ENCODE measurements at places on chromosomes 12 and 14.

GRCh38 chr12:92551853-92552397, 150.9 kb upstream of the PLEKHG7 start:
- no peak overlapping the region for H3K27ac ChIP-seq
- no peaks in the 10 kb centered on the region for H3K27me3 ChIP-seq
- peak; percentile 75 for DNase-seq
- H3K4me1 ChIP-seq: peaks cover 16% of the 10 kb centered on the region
- H3K36me3 ChIP-seq: peaks cover 8% of the 10 kb centered on the region

DNA sequence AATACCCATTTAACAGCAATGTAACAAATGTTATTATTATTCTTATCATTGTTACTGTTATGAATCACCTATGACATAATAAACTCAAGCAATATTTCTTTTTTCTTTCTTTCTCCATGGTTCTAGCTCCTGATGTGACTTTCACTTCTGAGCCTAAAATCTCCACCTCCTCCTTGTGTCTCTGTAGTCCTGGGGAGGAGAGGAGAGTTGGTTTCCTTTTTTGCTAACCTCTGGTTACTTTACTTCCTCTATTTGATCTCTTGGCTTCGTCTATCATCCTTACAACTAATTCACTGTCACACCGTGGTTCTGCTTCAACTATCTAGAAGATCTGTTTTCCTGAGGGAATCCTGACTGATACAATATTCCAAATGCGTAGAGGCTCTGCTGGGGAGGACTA, 456.6 kb downstream of the VRK1 start:
- H3K4me3 ChIP-seq: no peak overlapping the region
- peaks cover 4% of the 10 kb centered on the region for H3K36me3 ChIP-seq
- no peaks in the 10 kb centered on the region for H3K27me3 ChIP-seq

DNA sequence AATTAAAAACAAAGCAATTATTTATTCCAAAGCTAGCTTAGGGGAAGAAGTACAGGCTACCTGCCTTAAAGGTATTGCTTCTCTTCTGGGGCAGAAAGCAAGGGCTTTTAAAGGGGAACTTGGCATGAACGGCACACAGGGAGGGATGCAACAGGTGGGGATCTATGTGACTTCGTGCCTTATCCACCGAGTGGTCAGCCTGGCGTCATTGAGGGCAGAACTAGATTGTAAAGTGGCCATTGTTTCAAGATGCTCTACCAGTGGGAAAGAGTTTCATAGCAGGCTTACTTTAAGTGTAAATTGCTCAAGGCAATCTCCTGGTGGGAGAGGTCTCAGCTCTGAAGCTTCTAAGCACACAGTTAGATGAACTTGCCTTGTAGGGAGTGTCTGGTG, 360.4 kb downstream of the ATP23 start:
- H3K27me3 ChIP-seq: peaks cover 5% of the 10 kb centered on the region
- H3K4me1 ChIP-seq: no peaks in the 10 kb centered on the region
- H3K36me3 ChIP-seq: no peaks in the 10 kb centered on the region
- no peak overlapping the region for H3K4me3 ChIP-seq

DNA sequence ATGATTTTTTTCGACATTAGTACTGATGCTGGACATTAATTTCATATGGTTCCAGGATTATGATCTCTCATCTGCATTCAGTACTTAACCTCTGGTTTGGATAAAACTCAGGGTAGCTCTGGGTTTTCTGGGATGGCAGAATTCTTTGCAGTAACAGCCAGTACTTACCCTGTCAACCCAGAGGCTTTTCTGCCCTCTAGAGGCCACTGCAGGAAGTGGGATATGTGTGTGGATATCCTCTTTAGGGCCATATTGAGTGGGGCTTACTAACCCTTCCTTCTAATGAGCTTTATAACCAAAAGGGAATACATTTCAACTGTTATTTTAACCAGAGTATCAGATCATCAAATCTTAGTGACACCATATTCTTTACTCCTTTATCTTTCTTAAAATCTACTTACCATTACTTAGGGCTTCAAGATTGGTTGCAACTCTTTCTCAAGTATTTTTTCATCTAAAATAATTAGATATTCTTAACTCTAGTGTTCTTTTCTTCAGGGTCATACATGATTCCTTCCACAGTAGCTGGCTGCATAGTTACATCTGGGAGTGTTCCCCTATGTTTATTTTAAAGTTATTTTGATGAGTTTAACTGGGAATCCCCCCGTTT, 488.0 kb upstream of the STXBP6 start:
- H3K27ac ChIP-seq: no peak overlapping the region
- no peaks in the 10 kb centered on the region for H3K36me3 ChIP-seq
- no peak overlapping the region for H3K4me3 ChIP-seq
- H3K27me3 ChIP-seq: no peaks in the 10 kb centered on the region
- peak; percentile 46 for DNase-seq

- H3K36me3 ChIP-seq: peaks cover 53% of the 10 kb centered on the region
- no peaks in the 10 kb centered on the region for H3K27me3 ChIP-seq
- no peak overlapping the region for H3K4me3 ChIP-seq
- H3K27ac ChIP-seq: no peak overlapping the region
Measured at GRCh38 chr14:64000749-64001148, 147.9 kb downstream of the SYNE2 start.

- no peak overlapping the region for H3K4me3 ChIP-seq
- no peak overlapping the region for H3K27ac ChIP-seq
- H3K36me3 ChIP-seq: peaks cover 18% of the 10 kb centered on the region
- H3K4me1 ChIP-seq: peaks cover 10% of the 10 kb centered on the region
- H3K27me3 ChIP-seq: no peaks in the 10 kb centered on the region
Measured at GRCh38 chr12:6644257-6644596, 3.0 kb downstream of the ACRBP start.

DNA sequence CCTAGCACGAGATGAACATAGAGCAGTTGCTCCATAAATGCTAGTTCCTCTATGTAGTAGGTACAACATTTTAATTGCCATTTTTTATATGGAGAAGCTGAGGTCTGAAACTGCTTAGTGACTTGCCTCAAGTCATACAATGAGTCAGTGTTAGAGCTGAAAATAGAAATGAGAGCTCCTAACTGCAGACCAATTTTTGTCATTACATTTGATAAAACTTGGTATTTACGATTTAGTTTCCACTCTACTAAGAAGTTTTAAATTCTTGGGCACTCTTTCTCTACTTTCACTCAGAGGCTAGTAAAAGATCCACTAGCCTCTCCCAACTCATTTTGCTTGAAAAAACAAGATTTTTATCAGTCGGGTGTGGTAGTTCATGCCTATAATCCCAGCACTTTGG, 8.1 kb upstream of the TMED10 start:
- H3K4me3 ChIP-seq: no peak overlapping the region
- H3K27ac ChIP-seq: no peak overlapping the region
- no peaks in the 10 kb centered on the region for H3K36me3 ChIP-seq
- peaks cover 5% of the 10 kb centered on the region for H3K4me1 ChIP-seq
- no peak for DNase-seq

DNA sequence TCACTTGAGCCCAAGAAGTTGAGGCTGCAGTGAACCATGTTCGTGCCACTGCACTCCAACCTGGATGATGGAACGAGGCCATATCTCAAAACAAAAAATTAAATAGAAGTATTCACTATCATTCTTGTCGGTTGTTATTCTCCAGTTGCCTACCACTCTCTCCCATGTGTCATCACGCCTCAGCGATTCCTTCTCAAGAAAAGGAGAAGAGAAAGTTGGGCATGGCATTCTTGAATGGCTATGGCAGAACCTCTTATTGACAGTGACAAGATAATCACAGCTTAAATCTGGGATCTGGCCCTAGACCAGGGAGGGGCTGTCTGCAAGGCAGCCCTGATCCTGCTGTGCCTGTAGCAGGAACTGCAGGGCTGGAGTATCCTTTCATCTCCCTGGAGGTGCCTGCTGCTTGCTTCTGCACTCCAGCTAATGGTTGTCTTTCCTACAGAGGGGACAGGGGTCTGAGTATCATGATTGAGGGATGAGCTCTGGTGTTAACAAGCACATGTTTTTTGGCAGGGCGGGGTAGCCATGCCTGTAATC, 12.8 kb upstream of the MLEC start:
- no peak for DNase-seq
- H3K4me3 ChIP-seq: no peak overlapping the region
- peaks cover 12% of the 10 kb centered on the region for H3K4me1 ChIP-seq
- no peak overlapping the region for H3K27ac ChIP-seq
- H3K27me3 ChIP-seq: peaks cover 3% of the 10 kb centered on the region

DNA sequence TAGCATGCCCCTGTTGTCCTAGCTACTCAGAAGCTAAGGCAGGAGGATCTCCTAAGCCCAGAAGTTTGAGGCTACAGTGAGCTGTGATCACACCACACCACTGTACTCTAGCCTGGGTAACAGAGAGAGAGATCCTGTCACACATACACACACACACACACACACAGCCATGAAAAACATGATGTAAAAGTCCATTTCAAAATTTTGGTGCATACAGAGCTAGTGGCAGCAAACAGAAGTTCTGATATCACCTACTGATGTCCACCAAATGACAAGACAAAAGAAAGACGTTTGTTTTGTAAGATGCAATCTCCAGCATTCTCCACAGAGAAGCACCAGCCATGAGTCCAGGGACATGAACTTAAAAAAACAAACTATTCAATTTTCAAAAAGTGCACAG, 15.9 kb downstream of the AREL1 start:
- no peak overlapping the region for H3K27ac ChIP-seq
- peaks cover 17% of the 10 kb centered on the region for H3K36me3 ChIP-seq
- no peaks in the 10 kb centered on the region for H3K4me1 ChIP-seq
- no peak for DNase-seq

- peak overlapping the region; percentile 100 for H3K27ac ChIP-seq
- H3K36me3 ChIP-seq: peaks cover 27% of the 10 kb centered on the region
- peaks cover 51% of the 10 kb centered on the region for H3K4me1 ChIP-seq
- peak; percentile 90 for DNase-seq
- H3K27me3 ChIP-seq: no peaks in the 10 kb centered on the region
Measured at GRCh38 chr14:68795597-68796417, 2.9 kb upstream of the ZFP36L1 start.

- peak; percentile 76 for DNase-seq
- H3K4me1 ChIP-seq: peaks cover 96% of the 10 kb centered on the region
- peaks cover 37% of the 10 kb centered on the region for H3K36me3 ChIP-seq
Measured at GRCh38 chr14:61350427-61351270, 29.3 kb downstream of the PRKCH start.

- H3K4me3 ChIP-seq: no peak overlapping the region
- peaks cover 63% of the 10 kb centered on the region for H3K36me3 ChIP-seq
- H3K27ac ChIP-seq: no peak overlapping the region
- DNase-seq: no peak
Measured at GRCh38 chr14:73913256-73913655, 26.6 kb downstream of the ZNF410 start.

DNA sequence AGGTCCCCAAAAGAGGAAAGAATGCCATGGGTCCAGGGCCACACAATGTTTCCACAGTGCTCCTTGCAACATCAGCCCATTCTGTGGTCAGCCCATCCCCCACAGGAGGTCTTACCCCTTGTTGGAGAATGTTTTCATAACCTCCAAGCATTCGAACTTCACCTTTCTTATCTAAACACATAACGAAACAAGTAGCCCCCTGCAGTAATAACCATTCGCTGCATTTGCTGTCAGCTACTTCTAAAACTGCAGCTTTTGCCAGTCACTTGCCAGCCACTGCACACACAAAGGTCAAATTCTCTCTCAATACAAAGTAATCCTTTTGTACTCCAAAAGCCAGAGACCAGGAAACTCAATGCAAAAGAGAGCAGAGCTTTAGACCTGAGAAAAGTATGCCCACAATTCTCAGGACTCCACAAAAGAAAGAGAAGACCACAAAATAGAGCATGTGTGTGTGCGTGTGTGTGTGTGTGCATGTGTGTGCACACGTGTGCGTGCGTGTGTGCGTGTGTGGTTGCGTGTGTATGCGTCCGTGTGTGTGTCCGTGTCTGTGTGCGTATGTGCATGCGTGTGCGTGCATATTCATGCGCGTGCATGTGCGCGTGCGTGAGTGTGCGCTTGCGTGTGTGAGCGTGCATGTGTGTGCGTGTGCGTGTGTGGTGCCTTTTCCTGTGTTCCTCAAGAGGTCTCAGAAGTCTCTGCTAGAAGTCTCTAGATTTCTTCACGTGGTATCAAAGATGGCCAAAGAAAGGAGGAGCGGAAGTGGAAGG, 31.7 kb upstream of the NINJ2 start:
- H3K4me3 ChIP-seq: no peak overlapping the region
- H3K27me3 ChIP-seq: no peaks in the 10 kb centered on the region
- peaks cover 11% of the 10 kb centered on the region for H3K36me3 ChIP-seq
- no peak for DNase-seq
- peaks cover 15% of the 10 kb centered on the region for H3K4me1 ChIP-seq

- no peaks in the 10 kb centered on the region for H3K36me3 ChIP-seq
- no peak overlapping the region for H3K4me3 ChIP-seq
Measured at GRCh38 chr12:22578328-22578727, 34.0 kb upstream of the C2CD5 start.

- H3K36me3 ChIP-seq: peaks cover 8% of the 10 kb centered on the region
- peaks cover 47% of the 10 kb centered on the region for H3K4me1 ChIP-seq
- no peak for DNase-seq
- no peak overlapping the region for H3K4me3 ChIP-seq
- no peak overlapping the region for H3K27ac ChIP-seq
- H3K27me3 ChIP-seq: no peaks in the 10 kb centered on the region
Measured at GRCh38 chr14:89544636-89545301, 127.7 kb upstream of the FOXN3 start.

DNA sequence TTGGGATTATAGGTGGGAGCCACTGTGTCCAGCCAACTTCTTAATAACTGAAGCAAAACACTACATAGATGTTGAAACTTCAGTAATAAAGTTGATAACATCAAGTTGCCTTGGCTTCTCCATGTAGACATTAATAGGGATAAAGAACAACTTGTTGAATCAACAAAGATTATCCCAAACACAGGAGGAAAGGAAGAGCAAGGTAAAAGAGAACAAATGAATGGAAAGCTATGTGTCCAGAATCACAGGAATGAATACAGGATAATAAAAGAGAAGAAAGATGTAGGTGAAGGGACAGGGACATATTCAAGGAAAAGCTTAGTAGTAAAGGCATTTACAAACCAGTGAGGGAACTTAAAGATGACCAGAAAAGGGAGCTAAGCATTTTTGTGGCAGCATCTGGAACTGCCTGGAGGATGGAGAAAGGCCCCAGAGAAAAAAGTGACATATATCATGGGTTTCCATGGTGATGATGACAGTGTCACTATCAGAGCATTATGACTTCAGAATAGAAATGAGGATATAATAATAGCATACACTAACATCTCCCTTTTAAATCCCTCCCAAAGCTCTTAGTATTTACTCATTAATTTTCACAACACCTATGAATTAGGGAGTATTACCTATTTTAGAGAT, 24.0 kb upstream of the MDM1 start:
- H3K36me3 ChIP-seq: no peaks in the 10 kb centered on the region
- peaks cover 17% of the 10 kb centered on the region for H3K4me1 ChIP-seq
- DNase-seq: no peak
- H3K27me3 ChIP-seq: no peaks in the 10 kb centered on the region
- no peak overlapping the region for H3K4me3 ChIP-seq
- H3K27ac ChIP-seq: no peak overlapping the region

GRCh38 chr12:19726122-19726521, 286.8 kb downstream of the AEBP2 start:
- no peaks in the 10 kb centered on the region for H3K27me3 ChIP-seq
- no peaks in the 10 kb centered on the region for H3K36me3 ChIP-seq
- no peak overlapping the region for H3K4me3 ChIP-seq
- no peak for DNase-seq

GRCh38 chr14:80636071-80636470, 305.5 kb downstream of the CEP128 start:
- no peaks in the 10 kb centered on the region for H3K4me1 ChIP-seq
- no peak for DNase-seq
- H3K27ac ChIP-seq: no peak overlapping the region

- no peaks in the 10 kb centered on the region for H3K36me3 ChIP-seq
- H3K27me3 ChIP-seq: peaks cover 55% of the 10 kb centered on the region
- DNase-seq: no peak
- peaks cover 25% of the 10 kb centered on the region for H3K4me1 ChIP-seq
Measured at GRCh38 chr14:60636879-60637478, 12.3 kb downstream of the SIX1 start.

Data from activated CD4-positive, alpha-beta T cell treated with anti-CD3 and anti-CD28 coated beads for 36 hours (primary cell).